NCI-H460 (cell line): ENCODE measurements at places on chromosomes 2 and 18. TPM values are rescaled to one million over a fixed set of nuclear protein-coding genes. Genes with fewer than 3 reads are reported as not detected.

The FSHR gene
- total RNA-seq = not detected in 2 replicates

The M1AP gene
- not detected in 2 replicates for total RNA-seq

The RBBP8 gene
- total RNA-seq = 46.8 and 48.4 TPM in 2 replicates

The CRYGB gene
- not detected in 2 replicates for total RNA-seq

The SLC5A7 gene
- not detected in 2 replicates for total RNA-seq

The XDH gene
- 0.47 TPM in 1 of 2 replicates, not detected in the other for total RNA-seq

The CGREF1 gene
- total RNA-seq = 43.2 and 45.2 TPM in 2 replicates

The SERPINB4 gene
- total RNA-seq = not detected in 2 replicates

The KHK gene
- 1.2 and 1.7 TPM in 2 replicates for total RNA-seq

The ZBTB7C gene
- total RNA-seq = 0.09 and 0.35 TPM in 2 replicates

The ST8SIA5 gene
- total RNA-seq = not detected in 2 replicates

The UBXN2A gene
- total RNA-seq = 18.6 and 21.9 TPM in 2 replicates

The FAM117B gene
- total RNA-seq = 2.4 and 2.9 TPM in 2 replicates

The PEX13 gene
- 40.8 and 43.3 TPM in 2 replicates for total RNA-seq

The PRLH gene
- total RNA-seq = not detected in 2 replicates

The SCG2 gene
- total RNA-seq = 11.2 and 13.0 TPM in 2 replicates

The GKN1 gene
- total RNA-seq = 1.6 and 2.1 TPM in 2 replicates
